G401 (cell line): ENCODE measurements at places on chromosomes 12 and 14.

DNA sequence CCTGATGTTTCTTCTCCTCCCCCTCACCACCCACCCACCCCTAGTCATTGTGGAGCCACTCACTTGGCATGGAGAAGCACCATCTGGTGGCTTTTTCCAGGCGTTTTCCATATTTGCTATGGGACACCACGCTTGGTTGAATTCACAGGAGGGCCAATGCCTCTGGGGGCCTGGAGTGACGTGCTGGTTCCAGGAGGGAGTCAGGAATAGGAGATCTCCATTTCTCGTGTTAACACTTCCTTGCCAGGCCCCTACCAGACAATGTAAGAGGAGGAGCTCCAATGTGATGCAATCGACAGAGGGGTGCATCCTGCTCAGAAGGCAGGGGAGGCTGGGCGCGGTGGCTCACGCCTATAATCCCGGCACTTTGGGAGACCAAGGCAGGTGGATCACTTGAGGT is 21.6 kb upstream of the TESC start:
- no peak for DNase-seq

DNA sequence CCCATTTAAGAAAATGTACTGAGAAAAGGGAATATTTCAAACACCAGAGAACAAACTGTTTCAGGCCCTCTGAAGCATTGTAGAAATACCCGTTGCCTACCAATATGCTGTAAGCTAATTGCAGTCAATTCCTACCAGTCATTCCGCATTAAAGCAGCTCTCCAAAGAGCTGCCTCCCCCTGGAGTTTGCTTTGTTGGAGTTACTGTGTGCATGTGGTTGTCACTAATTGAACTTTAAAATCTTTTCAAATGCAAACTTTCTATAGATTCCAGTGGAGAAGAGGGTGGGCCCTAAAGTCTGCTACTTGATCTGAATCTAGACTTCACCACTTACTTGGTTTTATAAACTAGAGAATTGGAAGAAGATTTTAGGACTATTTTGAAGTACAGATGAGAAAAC is 112.7 kb downstream of the PLXNC1 start:
- DNase-seq = no peak

DNA sequence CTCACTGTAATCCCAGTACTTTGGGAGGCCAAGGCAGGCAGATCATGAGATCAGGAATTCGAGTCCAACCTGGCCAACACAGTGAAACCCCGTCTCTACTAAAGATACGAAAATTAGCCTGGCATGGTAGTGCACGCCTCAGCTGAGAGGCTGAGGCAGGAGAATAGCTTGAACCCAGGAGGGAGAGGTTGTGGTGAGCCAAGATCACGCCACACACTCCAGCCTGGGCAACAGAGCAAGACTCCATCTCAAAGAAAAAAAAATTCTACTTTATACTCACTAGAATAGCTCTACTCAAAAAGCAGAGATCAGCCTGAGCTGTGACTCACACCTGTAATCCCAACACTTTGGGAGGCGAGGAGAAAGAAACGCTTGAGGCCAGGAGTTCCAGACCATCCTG is 17.1 kb downstream of the NUMB start:
- no peak for DNase-seq

DNA sequence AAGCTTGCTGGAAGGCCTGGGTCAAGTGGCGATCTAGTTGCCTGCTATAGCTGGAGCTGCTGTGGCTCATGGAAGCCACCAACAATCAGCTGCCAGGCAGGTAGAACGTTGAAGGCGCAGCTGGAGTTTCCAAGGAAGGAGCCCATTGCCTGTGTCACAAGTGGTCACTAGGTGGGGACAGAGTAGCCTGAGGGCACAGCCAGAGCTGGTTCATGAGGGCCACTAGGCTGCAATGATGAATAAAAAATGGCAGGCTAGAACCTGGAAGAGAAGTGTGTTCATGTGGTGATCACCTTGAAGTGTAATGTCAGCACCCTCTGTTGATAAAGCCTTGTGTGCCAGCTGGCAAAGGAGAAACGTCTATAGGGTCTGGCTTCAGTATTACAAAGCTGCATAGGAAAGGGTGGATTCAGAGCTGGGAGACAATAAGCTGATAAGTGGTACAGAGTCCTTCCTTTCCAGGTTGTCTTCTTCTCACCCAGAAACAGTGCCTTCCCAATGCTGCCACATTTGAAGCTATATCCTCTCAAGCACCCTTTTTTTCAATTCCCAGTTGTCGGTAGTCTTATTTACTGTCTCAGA is 165.8 kb downstream of the EMP1 start:
- peak; percentile 42 for DNase-seq

GRCh38 chr12:58359084-58359483 is 417.7 kb downstream of the ATP23 start:
- DNase-seq = no peak

DNA sequence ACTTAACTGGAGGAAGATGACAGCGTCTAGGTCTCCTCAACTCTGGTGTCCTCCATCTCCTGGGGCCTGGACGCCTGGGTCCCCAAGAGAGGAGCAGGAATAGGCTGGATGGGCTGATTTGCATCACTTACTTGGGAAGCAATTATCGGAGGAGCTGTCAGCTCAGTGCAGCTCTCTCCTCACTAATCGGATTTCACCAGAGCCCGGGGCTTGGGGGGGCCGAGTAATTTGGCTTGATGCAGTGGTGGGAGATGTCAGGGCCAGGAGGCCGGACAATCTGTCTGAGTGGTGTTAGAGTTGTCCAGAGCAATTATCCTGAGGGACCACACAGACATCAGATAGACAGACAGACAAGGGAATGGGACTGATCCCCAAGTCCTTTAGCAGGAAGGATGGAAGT is 4.6 kb upstream of the SMUG1 start:
- DNase-seq = no peak

DNA sequence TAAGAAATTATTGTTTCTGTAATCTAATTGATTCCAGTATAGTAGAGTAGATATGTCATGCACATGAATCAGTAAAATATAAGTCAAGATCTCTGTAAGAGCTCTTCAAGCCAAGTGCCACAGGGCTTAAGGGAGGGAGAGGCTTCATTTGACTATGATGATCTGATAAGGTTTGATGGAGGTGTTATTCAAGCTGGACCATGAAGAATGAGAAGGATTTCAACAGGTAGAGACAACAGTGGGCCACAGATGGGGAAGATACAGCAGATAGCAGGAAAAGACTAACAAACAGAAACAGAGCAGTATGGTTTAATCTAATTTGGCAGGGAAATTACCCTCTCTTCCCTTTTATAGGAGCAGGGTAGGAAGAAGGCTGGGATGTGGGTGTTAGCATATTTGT is 40.6 kb upstream of the FKBP4 start:
- no peak for DNase-seq

- DNase-seq = no peak
Measured at GRCh38 chr12:121534495-121535148, 46.2 kb downstream of the KDM2B start.

- DNase-seq = no peak
Measured at GRCh38 chr12:122876731-122877130, 19.2 kb downstream of the VPS37B start.

DNA sequence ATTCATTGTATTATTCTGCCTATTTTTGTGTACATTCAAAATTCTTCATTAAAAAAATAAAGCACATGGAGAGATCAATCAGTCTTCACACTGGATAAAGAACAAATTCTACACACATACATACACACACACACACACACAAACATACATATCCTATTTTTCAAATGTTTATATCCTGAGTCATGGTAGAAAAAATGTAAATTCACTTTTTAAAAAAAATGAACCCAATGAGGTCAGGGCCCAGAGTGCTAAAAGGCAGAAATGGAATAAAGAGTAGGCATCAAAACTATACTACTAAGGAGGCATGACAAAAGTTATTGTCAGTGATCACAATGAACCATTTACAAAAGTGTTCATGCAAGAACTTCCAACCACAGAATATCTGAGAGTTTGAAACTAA is 17.3 kb downstream of the GALC start:
- no peak for DNase-seq

DNA sequence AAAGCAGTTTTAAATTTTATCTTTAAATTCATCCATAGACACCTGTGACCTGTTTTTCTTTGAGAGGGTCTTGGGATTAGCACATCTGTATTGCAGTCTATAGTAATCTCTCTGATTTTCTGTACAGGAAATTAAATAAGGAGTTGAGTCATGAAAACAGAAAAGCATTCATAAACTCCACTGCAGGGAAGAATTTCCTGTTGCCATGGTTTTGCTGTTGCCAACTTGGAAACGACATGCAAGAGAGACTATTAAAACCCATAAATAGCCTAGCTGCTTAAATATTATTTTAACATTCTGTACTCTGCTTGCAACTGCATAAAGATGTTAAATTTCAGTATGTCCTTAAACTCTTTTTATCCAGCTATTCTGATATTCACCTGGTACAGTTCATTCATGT is 281.0 kb upstream of the RGS6 start:
- peak; percentile 45 for DNase-seq

DNA sequence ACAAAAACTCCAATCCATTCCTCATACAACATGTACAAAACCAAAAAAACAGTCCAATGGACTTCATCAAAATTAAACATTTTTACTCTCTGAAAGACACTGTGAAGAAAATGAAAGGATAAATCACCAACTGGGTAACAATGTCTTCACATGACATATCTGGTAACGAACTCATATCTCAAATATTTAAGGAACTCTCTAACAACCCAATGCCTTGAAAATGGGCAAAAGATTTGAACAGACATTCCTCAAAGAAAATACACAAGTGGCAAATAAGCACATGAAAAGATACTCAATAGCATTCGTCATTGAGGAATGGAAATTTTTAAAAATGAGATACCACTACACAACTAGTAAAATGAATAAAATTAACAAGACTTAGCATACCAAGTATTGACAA is 198.7 kb upstream of the RASSF8 start:
- DNase-seq = no peak

GRCh38 chr14:74608959-74609611 is 3.0 kb downstream of the LTBP2 start:
- peak; percentile 77 for DNase-seq

DNA sequence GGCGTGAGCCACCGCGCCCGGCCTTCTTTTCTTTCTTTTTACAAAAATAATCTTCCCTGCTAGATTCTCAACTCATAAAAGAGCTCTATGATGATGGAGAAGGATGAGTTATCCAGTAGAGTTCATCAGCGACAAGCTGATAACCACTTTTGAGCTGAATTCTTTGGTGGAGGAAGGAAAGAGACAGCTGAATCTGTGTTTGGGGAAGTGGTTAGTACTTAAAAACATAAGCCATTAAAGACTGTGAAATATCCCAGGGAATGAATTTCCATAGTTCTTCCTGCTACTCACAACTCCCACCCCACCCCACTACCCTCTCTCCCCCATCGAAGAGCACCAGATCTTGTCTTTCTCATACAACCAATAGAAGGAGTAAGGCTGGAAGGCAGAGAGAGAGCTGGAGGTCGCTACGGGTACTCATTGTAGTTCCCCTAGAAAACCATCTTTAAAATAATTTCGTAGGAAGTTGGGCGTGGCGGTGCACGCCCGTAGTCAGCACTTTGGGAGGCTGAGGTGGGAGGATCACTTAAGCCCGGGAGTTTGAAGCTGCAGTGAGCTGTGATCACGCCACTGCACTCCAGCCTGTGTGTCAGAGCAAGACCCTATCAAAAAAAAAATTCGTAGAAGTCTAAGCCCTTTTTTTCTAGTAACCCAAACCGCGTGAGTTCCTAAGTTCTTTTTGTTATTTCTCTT is 647 bp upstream of the ESPL1 start:
- no peak for DNase-seq

DNA sequence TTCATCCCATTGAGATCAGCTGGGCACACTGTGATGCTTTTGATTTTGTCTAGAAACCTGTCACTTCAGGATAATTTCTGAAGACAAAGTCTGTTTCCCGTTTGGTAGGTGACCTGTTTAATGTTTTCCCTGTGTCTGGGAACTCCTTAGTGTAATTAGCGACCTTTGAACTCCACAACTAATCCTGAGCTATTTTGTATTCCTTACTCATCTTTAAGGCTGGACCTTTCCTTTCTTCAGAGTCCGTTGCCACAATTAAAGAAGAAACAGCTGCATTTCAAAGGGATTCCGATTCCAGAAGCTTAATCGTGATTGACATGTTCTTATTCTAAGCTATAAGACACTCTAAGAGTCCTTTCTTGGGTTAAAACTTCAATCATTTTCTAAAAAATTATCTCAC is 22.0 kb downstream of the AP5M1 start:
- DNase-seq = no peak

- no peak for DNase-seq
Measured at GRCh38 chr14:89740241-89740640, 214.3 kb downstream of the EFCAB11 start.

DNA sequence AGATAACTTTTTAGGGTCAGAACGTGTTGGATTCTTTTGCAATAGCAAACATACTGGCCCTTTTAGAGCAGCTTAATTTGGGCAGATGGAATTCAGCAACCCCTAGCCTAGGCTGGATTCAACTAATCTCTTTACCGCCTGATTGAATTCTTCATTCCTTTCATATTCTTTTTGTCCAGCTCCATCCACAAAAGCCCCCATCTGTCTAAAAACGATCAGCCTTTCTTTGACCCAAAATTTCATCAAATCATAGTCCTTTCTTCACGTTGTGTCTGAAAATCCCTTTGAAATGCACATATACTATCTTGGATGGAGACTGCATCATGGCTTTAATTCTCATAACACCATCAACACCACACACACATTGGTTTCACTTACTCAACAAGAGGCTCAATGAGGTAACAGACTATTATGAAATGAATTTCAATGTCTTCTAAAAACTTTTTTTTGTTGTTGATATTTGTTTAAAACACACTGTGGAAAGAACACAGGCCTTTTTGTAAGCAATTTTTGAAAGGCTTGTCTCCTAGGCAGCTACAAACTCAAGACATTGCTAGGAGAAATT is 128.0 kb upstream of the EEA1 start:
- DNase-seq = no peak

- no peak for DNase-seq
Measured at GRCh38 chr12:43740511-43741100, 18.0 kb downstream of the PUS7L start.

DNA sequence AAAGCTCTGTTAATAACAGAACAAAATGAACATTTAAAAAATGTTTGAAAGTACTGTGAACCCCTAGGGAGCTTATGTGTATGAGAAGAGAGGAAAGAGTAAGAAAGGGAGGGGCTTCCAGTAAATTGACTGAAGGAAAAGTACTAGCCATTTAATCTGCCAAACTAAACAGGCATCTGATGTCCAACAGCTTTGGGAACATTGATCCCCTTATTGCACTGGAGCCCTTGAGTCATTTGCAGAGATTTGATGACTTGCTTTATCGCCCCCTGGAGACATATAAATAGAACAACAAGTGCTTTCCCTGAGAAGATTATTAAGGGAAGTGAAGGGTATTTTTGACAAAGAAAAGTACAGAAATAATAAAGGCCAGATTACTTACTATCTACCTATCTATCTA is 319.3 kb upstream of the NOVA1 start:
- no peak for DNase-seq

- no peak for DNase-seq
Measured at GRCh38 chr14:105389534-105389933, 8.8 kb upstream of the TEX22 start.

GRCh38 chr12:38113991-38114390 is 202.6 kb upstream of the ALG10B start:
- DNase-seq = no peak

DNA sequence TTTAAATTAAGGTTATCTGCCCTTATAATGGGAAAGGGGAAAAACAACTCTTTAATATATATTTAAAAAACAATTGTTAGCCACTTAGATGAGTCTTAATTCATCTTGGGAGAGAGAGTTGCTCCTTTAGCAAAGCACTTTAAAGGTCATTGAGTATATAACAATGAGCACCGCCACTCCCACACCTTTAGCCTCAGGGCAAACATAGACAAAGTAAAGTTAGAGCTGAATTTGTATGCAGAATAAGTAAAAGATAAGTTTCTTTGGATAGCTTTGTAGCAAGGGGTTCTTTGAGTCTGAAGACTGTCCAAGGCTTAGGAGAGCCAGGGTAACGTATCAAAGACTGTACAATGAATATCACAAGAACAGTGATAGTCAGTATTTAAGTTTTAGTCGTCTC is 728.8 kb upstream of the LMO3 start:
- DNase-seq = no peak
